ENCODE measurements at places on chromosomes 2 and 18.
A peak's percentile ranks its signal among the peaks of the same experiment; 100 is the strongest.

GRCh38 chr2:239461291-239462190 is 60.7 kb upstream of the HDAC4 start:
- DNase-seq, result no peak

DNA sequence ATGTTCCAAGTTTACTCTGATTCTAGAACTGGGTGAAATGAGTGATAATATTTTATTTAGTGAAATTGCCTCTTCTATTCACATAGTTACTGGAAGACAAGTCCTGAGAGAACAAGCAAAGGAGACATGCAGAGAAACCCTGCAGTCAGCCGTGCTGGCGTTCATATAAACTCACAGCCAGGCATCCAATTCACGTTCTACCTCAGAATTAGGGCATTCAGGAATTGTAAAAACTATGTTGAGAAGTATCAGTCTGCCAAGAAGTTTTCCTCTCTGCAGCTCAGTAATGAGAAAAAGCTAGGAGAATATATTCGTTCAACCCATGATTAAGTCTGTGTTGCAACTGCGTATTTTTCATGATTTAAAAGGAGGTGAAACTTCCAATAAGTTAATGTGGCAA is 156.2 kb upstream of the DSEL start:
- DNase-seq, result no peak

DNA sequence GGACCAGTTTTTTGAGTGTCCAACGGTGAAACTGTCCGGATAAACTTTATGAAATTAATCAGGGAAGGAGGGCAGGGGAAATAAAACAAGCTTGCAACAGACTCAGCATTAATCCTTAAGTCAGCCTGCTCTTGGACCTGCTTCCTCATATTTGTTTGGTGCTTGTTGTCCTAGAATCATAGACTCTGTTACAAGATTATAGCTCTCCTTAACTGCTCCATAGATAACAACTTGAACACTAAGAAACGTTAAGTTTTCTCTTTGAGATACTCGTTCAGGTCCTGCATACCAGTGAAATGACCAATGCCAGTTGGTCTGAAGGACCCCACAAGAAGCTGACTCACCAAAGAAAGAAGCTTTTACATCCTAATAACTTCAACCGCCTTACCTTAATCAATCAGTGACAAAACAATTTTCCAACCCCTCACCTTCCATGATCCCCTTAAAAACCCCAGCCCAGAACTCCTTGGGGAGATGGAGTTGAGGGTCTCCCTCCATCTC is 493.2 kb downstream of the PID1 start:
- DNase-seq, result no peak

DNA sequence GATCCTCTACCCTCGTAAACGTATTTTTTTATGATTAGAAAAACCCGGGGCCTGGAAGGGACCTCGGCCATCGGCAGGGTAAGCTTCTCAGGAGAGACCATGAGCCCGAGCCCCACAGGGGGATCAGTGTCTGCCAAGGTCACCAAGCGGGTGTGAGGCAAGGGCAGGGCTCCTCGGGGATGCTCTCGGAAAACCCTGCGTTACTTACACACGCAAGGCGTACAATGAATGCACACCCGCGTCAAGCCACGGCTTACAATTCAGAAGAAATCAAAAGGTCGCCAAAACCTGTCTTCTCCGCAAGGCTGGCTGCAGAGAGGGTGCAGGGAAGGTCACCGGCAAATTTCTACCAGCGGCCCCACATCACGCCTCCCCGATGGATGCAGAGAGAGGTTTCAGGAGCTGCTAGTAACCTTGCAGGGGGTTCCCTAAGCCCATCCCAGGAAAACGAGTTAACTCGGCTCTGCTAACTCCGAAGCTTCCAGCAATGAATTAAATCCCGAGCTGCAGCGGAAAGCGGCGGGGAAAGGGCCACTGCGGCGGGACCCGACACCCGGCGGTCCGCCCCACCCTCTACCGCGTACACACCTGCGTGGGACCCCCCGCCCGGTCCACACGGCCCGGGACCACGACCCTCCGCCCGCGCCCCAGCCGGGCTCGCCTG is 638 bp downstream of the ST3GAL5 start:
- peak; percentile 56 for DNase-seq

- DNase-seq, result no peak
Observed at GRCh38 chr18:45254709-45255082, 360.6 kb upstream of the SLC14A2 start.

- no peak for DNase-seq
Observed at GRCh38 chr18:7635948-7636347, 68.8 kb downstream of the PTPRM start.

DNA sequence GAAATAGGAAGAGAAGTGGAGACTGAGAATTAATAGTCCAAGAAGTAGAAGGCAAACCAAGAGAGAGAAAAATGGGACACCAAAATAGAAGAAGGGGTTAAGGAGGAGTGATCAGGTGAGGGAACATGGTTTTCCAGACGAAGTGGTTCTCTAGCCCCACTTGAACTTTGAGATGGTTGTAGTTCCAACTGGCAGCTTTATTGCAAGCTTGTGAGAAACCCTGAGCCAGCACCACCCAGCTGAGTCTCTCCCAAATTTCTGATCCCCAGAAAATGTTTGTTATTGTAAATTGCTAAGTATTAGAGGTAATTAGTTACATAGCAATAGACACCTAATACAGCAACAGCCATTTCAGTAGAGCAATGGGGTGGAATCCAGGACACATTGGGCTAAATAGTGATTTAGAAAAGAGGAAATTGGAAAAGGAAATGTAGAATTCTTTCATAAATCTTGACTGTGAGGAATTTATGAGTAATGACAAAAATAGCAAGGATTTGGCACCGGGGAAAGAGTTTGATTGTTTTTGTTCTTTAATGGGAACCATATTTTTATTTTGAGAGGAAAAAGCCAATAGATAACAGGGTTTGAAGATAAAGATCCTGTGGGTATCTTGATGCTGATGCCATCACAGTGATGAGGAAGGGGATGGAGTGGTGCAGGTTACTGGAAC is 62.1 kb upstream of the XDH start:
- no peak for DNase-seq

DNA sequence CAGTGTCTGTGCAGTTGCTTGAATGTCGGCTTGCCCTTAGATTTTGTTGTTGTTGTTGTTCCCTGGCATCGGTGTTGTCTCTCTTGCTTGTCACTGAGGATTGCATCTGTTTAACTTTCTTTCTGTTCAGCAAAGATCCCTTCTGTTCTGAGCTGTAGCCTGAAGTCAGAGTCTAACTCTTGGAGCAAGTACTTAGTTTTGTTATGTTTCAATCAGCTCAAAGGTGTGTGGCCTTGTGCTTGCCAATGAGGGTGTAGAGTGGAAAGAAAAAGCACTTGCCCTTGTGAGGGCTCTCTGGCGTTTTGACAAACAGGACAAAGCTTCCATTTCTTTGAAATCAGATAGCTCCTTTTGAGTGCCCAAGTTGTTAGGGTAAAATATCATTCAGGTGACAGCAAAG is 757.1 kb upstream of the CDH7 start:
- DNase-seq, result no peak

GRCh38 chr2:134943540-134943939 is 24.9 kb downstream of the CCNT2 start:
- DNase-seq, result no peak

DNA sequence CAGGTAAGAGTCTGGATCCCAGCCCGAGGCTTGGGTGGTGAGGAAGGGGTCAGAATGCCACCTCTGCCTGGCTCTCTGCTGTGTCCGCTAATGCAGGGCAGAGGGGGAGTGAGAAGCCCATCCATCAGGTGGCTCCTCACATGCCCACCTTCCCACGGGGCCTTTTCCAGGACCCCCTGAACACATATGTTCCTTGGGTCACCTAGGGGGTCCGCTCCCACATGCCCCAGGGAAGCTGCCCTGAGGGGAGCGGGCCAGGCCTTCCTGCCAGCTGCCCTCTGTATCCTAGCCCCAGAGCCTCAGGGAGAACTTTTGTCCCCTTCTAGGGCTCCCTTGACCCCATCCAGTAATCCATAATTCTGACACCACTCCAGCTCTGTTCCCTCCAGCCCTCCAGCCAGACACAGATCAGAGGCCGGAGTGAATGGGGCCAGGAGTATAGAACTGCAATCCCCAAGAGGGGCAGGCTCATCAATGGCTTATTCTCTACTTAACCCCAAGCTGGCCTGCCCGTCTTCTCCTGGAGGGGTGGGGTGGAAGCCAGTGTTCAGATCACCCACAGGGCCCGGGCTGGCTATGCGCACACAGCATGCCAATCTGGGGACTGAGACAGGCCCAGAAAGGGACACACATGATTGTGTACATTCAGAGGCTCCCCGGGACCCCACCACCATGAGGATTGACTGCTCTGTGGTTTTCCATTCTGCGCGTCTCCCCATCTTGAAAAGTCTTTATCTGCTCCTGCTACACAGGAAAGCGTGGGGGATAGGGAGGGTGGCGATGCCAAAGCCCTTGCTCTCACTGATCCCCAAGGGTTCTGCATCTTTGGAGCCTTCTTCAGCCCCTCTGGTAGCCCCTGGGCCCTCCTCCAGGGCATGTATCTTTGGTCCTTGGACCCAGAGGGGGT is 1.1 kb downstream of the EMILIN1 start:
- no peak for DNase-seq

DNA sequence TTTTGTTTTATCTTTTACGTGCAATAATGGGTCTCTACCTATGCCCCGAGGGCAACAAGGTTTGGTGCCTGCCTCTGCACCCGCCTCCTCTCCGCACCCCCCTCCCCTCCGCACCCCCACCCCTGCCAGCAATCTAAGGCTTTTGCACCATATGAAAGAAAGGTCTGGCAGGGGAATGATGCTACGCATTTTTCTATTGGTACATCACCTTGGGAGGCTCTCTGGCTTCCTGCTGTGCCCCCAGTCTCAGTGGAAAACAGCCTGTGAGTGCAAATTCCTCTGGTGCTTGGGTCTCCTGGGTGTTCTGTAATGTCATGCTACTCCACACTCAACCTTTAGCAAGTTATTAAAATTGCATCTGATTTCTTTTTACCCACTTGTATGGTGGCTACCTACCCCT is 161.3 kb upstream of the SMAD7 start:
- DNase-seq, result no peak

- peak; percentile 81 for DNase-seq
Observed at GRCh38 chr2:85862426-85862825, 26.4 kb downstream of the ST3GAL5 start.

DNA sequence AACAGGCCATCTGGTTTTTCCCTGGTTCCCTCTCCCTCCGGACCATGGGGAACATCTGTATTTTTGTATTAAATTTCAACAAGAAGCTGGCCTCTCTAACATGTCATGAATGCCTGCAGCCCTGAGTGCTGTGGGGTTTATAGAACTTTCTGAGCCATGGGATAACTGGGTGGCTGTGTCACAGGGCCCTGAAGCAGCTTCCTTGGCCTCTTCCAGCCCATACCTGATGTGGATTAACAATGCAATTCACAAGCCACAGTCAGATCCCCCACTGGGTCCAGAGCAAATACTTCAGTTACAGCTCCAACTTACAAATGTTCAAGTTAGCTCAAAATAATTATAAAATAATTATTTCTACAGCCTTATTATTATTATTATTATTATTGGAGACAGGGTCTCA is 307.8 kb upstream of the CELF4 start:
- no peak for DNase-seq

DNA sequence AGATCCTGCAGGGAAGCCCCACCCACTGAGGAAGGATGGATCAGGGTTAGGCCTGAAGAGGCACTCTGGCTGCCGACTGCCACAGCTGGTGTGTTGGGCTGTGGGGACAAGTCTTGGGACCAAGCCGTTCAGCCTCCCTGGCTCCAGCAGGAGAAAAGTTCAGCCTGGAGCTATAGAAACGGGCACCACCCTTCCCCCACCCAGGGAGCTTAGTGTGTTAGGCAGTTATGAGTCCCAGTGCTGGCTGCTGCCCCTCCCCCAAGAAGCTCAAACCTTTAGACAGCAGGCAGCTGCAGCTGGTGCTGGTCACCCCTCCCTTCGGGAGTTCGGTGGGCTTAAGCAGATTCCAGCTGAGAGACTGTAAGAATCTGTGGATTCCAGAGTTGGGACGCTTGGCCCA is 447.1 kb upstream of the HS6ST1 start:
- no peak for DNase-seq

DNA sequence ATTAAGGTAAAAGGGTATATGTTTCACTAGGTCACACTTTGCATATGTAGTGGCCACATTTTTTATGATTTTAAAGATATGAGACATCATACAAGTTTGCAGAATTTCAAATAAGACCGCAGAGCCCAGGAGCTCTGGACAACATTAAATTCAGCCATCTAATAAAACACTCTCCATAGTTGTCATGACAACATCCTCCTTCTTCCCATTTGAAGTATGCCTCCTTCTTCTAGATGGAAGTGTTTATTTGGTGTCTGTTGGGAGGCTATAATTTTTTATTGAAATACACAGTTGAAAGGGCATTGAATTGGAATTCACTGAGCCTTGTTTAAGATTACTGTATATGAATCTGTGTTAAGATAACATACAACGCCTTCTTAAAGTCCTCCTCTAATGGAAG is 467.3 kb downstream of the CMPK2 start:
- DNase-seq, result no peak
